ENCODE measurements at places on chromosomes 2 and 18.

- no peak for DNase-seq
Measured at GRCh38 chr2:224173210-224173609, 134.1 kb upstream of the SERPINE2 start.

GRCh38 chr2:230921806-230922595, 3.0 kb downstream of the GPR55 start:
- no peak for DNase-seq

DNA sequence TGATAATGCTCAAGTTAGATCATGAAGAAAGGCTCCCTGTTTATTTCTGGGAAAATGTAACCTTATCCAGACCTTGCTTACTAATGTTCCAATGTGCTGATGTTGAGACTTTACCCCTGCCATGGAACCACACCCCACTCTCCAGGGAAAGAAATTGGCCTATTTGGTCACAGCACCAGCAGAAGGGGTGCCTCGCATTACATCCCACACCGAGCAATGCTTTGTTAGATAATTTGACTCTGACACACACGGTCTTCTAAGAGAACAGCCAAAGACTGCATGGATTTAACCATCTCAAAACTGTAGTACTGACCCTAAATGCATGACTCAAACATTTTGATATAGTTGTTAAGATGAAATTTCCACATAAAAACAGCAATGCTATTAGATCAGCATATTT, 152.1 kb upstream of the CCDC150 start:
- DNase-seq, result no peak

GRCh38 chr2:239832490-239833268, 192.5 kb downstream of the NDUFA10 start:
- DNase-seq, result no peak

GRCh38 chr2:86044045-86044444, 61.6 kb downstream of the POLR1A start:
- DNase-seq, result no peak

DNA sequence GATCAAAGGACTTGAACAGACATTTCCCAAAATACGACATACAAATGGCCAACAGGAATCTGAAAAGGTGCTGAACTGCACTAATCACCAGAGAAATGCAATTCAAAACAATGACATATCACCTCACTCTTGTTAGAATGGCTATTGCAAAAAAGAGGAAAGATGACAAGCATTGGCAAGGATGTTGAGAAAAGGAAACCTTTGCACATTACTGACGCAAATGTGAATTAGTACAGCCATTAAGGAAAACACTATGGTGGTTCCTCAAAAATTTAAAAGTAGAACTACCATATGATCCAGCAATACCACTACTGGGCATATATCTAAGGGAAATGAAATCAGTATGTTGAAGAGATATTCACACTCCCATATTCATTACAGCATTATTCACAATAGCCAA, 57.7 kb upstream of the ASPRV1 start:
- no peak for DNase-seq
